ENCODE measurements at places on chromosomes 1 and 21.

DNA sequence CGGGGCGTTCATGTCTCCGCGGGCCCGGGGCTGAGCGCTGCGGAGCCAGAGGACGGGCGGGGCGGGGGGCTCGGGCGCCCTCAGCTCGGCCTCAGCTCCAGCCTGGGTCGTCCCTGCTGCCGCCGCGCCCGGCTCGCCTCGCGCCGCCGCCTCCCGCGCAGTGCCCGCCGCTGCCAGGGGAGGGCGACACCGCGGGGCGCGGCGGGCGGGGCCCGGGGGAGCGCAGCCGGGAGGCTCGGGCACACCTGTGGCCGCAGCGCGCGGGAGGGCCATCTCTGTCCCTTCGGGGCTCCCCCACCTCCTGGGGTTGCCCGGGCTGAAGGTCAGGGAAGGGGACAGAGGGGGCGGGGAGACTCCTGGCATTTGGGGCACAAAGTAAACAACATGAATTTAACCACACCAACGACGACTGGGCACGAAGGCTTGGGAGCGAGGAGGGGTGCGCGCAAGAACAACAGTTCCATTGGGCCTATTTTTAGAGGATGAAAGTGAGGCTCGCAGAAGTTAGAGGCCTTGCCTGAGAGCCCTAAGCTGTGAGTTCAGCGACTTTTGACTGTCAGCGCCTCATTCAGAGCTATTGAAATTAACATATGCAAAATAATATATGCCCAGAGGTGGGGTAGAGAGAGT, at the start of gene FAM131C:
FAM131C (minus strand) TSS at position 162 of the 630 bp plus-strand sequence. CDS start 209 bp downstream, outside the sequence.
- DNase-seq = no peak

DNA sequence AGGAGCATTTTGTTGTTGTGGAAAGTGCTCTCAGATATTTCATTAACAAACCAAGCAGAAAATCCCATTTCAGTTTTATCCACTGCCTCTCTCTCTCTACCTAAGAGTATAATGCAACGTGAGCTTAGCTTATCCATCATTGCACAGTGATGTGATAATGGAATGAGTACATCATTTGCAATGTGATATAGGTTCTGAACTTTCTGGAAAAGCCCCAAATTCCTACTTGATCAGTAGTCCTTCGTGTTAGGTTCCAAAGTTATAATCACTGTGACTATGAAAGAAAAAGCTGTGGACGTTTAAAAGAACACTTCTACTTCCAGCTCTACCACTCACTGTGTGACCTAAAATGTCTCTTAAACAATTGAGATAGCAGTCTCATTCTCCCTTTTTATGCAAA, 76.4 kb upstream of the PRMT6 start:
- peak; percentile 53 for DNase-seq

DNA sequence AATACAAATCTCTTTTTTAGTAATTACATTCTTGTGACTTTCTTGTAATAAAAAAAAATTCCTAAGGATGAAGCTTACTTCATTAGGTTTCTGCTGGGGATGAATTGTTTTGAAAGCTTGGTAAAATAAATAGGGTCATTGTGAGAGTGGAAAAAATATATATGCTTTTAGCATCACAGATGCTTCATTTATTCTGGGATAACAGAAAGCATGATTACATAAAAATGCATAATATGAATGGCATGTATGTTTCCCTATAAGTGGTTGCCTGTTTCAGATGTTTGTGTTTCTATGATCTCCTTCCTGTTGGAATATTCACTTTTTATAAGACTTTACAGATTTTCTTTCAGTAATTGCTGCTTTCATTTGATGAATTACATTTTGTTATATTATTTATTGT, 42.3 kb downstream of the HMCN1 start:
- DNase-seq = peak; percentile 45

DNA sequence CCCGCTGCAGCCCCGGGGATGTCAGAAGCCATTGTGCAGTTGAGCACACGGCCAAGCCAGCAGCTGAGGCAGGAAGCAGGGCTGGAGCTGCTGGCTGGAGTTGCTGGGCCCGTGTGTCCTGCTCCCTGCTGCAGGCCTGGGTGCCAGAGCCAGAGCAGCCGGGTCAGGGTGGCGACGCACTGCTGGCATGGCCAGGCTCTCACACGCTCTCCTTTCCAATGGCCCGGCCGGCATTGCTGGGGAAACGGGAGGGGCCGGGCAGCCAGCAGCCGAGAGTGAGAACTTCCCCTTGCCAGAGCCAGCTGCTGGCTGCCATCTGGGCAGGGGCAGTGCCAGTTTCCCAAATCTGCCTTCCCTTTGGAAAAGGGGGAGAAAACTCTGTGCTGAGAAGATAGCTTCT, 82.4 kb upstream of the PROX1 start:
- no peak for DNase-seq

DNA sequence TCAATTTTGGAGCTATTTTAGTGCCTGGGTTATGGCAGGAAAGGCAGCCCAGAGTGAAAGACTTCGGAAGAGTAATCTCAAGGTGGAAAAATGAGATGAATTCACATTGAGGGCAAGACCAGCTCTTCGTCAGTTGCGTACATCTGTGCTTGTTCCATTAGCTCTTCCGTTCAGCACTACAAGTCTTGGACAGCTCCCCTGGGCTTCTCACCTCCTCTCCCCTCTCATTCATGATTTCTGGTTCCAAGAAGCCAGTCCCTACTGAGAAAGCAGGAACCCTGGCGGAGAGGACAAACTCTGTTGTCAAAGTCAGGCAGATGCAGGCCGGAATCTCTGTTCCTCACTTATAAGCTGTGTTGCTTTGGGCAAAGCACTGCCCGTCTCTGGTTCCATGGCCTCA, 76.5 kb downstream of the ACTL8 start:
- peak; percentile 67 for DNase-seq

- no peak for DNase-seq
These were observed 2.6 kb downstream of the PUM1 start for GRCh38 chr1:31062867-31063380.

GRCh38 chr21:38321568-38321967, 64.8 kb downstream of the KCNJ15 start:
- peak; percentile 38 for DNase-seq

DNA sequence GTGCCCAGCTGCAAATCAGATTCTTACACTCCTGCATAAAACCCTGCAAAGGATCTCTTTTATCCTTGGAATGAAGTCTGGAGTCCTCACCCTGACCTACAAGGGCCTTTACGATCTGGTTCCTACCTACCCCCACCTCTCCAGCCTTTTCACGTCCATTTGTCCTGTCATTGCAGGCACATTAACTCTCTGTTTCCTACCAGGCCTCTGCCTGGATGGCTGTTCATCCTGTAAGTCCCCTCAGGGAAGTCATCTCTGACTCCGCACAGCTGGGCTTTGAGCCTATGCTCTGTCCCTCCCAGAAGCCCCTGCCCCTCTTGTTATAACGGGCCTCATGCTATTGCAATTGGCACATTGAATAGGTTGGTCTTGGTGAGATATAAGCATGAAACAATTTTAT, 96.8 kb upstream of the USP24 start:
- DNase-seq = no peak

GRCh38 chr21:42405064-42406013, 1.6 kb downstream of the UBASH3A start:
- no peak for DNase-seq

GRCh38 chr1:15833069-15833679, 14.3 kb upstream of the SPEN start:
- no peak for DNase-seq

- DNase-seq = peak; percentile 41
These were observed 114.0 kb downstream of the KCNN3 start for GRCh38 chr1:154755858-154756730.

DNA sequence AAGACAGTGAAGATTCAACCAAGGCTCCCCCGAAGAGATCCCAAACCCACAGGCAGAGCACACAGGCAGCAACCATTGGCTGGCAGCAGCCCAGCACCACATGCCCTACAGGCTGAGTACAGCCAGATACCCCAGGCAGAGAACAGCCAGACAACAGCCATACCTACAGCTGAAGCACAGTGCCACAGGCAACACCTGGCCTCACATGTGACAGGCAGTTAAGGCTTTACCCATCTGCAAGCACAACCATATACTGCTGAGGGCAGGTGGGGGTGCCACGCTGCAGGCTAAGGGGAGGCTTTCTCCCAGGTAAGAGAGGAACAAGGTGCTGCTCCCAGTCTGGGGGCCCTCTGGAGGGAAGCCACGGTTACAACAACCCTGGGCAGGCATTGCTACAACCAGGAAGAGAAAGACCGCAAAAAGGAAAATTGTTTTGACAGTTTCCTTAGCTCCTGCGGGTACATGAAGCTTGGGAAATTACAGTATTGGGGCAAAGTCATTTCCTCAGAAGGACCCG, 12.3 kb downstream of the CHIT1 start:
- no peak for DNase-seq

- no peak for DNase-seq
These were observed 24.0 kb downstream of the NADK start for GRCh38 chr1:1754051-1754815.

DNA sequence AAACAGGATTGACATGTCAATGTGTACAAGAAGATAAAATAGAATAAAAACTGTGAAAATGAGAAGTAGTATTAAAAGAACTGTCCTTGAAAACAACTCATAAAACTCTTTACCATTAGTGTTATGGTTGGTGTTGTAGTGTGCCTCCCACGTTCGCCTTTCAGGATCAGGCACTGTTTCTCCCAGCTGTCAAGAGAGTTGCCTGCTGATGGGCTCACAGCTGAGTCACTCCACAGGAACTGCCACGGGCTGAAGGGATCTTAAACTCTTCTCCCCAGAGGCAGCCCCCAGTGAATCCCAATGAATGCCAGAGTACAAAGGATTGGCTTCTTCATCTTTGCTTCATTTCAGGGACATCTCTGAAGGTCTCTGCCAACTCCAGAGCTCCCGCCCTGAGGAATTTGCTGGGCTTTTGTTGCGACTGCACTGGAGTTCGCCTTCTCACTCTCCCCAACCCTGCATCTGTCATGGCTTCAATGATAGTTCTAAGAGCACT, 119.6 kb downstream of the ADGRL2 start:
- peak; percentile 78 for DNase-seq

DNA sequence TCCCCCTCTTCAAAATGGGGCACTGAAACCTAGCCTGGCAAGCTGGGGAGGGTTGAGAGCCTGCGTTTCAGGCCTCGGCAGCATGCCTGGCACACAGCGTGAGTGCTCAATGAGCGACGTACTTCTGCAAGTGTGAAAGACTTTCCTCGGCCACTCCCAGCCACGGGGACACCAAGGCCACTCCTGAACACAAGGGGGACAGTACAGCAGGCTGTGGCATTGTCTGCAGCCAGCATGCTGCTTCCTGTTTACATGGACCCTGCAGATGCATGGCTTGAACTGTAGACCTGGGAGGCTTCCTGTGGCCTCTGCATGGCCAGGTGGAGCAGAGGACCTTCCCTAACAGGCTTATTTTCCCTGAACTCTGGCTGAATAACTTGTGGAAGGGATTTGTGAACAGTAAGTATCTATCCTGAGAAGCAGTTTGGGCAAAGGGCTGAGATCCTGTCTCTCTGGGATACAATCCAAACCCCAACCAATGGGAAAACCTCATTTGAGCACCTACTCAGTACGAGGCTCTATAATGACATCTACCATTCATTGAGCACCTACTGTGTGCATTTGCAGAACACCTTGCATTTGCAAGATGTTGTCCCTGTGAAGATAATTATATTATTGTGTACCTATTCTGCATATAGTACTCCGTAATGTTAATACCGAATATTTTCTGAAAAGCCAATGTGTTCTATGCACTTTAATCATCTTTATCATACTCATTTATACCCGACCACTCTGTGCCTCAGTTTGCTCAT, 9.9 kb upstream of the HSPG2 start:
- no peak for DNase-seq

GRCh38 chr1:42765832-42766740, 742 bp downstream of the P3H1 start:
- peak; percentile 85 for DNase-seq

DNA sequence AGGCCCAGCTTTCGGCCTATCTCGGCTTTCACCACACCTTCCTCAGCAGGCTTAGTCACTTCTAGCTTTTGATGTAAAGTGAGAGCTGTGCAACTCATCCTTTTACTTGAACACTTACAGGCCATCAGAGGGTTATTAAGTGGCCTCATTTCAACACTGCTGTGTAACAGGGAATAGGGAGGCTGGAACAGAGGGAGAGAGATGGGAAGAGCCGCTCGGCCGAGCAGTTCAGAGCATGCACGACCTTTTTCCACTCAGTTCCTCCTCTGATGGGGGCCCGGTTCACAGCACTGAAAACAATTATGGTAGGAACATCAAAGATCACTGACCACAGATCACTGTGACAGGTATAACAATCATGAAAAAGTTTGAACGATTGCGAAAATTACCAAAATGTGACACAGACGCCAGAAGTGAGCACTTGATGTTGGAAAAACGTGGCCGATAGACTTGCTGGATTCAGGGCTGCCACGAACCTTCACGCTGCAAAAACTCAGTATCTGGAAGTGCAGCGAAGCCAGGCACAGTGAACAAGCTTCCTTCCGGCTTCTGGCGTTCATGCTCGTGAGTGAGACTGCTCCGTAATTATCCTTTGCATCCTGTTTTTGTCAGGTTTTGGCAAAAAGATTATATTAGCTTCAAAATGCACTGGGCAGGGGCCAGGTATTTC, 28.6 kb downstream of the AGPAT3 start:
- no peak for DNase-seq

- no peak for DNase-seq
These were observed 506.8 kb downstream of the MATN1 start for GRCh38 chr1:30216602-30217001.

DNA sequence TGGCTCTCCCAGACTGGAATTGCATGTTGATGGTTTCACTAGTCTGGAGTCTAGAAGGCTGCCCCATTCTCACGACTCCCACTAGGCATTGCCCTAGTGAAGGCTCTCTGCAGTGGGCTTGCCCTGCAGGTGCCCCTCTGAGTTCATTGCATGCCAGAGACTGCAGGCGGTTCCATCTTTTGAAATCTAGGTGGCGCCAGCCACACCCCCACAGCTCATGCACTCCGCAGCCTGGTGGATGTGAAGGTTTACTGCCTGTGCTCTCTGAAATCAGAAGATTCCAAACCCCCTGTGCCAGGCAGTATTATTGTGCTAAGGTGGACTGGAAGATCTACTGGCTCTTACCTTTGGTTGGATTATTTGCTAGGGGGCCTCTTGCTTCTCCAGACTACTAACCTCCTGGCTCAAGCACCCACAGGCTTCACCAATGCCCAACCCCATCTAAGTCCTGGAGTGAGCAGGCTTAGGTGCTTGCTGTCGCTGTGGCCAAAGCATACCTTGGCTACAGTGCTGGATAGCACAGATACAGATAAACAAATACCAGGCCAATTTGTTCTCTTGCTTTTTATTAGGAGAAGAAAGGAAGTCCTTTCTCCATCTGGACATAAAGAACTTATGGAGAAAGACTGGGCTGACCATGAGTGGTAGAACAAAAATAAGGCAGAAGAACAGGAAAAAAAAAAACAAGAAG, 83.5 kb upstream of the SIM2 start:
- no peak for DNase-seq

DNA sequence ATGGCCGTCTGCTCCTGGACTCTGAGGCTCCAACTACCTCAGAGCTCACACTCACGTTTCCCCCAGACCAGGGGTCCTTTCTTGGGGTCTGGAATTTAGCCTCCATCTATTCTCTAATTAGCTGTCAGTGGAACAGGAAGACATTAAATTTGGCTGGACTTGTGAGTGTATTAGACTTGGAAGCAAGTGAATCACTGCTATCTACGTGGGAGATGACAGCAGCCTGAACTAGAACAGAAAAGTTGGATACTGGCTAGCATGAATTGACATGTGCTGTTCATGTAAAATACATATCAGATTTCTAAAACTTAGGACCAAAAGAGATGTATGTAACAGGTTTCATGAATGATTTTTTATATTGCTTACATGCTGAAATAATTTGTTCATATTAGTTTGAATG, 28.0 kb downstream of the TAF5L start:
- no peak for DNase-seq

All from fibroblast of upper back skin (primary cell).